ENCODE measurements at places on chromosomes 3 and 15. TPM values are rescaled to one million over a fixed set of nuclear protein-coding genes. Genes with fewer than 3 reads are reported as not detected.

The TF gene
- total RNA-seq = 0.33 TPM

The IQCF6 gene
- not detected for total RNA-seq

The GREM1 gene
- 364 TPM for total RNA-seq

The TNK2 gene
- total RNA-seq = 6.9 TPM

The MCTP2 gene
- total RNA-seq = 5.6 TPM

The NPHP3 gene
- total RNA-seq = 24.4 TPM

The TLNRD1 gene
- 4.6 TPM for total RNA-seq

The FSTL1 gene
- 309 TPM for total RNA-seq

The PPM1L gene
- total RNA-seq = 2.1 TPM

The GOLGA6B gene
- total RNA-seq = not detected

The PSTPIP1 gene
- total RNA-seq = 0.77 TPM

The KY gene
- total RNA-seq = under 0.01 TPM

The MESP1 gene
- total RNA-seq = 1.3 TPM

The KBTBD8 gene
- 2.3 TPM for total RNA-seq

The GOLGA8S gene
- total RNA-seq = under 0.01 TPM

The ATP13A5 gene
- total RNA-seq = not detected

The GOLGA8G gene
- not detected for total RNA-seq

The CYP1A2 gene
- total RNA-seq = not detected
